ENCODE measurements at places on chromosomes 6 and 20.
A peak's percentile ranks its signal among the peaks of the same experiment; 100 is the strongest.

GRCh38 chr20:5844063-5844681 is 94.0 kb downstream of the SHLD1 start:
- DNase-seq: peak; percentile 46

- no peak for DNase-seq
These were observed 431.1 kb upstream of the CDH4 start for GRCh38 chr20:60820918-60821317.

DNA sequence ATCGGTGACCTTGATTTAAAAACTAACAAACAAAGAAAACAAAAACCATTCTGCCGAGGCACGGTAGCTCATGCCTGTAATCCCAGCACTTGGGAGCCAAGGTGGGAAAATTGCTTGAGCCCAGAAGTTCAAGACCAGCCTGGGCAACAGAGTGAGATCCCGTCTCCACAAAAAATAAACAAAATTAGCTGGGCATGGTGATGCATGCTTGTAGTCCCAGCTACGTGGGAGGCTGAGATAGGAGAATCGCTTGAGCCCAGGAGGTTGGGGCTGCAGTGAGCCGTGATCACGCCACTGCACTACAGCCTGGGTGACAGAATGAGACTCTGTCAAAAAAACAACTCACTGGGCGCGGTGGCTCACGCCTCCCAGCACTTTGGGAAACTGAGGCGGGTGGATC is 48.2 kb upstream of the TFAP2A start:
- DNase-seq: no peak

- no peak for DNase-seq
These were observed 60.7 kb downstream of the EZR start for GRCh38 chr6:158758451-158758860.

DNA sequence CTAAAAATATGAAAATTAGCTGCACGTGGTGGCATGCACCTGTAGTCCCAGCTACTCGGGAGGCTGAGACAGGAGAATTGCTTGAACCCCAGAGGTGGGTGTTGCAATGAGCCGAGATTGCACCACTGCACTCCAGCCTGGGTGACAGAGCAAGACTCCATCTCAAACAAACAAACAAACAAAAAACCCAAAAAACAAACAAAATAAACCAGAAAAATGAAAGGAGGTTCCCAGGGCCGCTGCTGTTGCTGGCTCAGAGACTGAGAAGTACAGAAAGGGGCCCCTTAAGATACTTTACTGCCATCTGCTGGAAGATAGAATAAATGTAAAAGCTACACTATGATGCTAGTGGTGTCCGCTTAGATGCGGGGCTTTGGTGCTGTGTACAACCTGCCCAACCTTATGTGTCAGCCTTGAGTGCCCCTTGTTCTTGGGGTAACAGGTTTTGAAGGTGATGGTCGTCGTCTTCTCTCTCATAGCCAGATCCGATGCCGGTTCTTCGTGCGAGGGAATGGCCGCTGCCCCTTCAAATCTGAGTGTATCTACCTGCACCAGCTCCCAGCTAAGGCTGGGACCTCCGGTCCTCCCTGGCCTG is 2.8 kb upstream of the FANCE start:
- DNase-seq: no peak

- no peak for DNase-seq
These were observed 35.5 kb downstream of the SESN1 start for GRCh38 chr6:109059153-109059552.

DNA sequence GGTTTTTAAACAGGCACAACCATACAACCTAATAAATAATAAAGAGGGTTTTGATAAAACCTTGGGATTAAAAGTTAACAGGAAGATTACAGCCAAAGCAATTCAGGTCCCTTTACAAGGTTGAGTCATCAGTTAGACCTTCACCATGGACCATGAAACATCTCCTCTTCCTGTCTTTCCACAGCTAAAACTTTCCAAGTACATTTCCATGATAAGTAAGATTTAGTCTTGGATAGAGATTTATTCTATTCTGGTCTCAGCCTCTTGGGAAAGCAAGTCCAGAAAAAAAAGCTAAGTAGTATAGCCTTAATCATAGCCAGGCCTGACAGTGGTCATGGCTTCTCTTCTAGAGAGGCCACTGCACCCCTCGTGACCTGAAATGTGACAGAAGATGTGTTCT is 2.9 kb upstream of the PRSS35 start:
- no peak for DNase-seq
